ENCODE measurements at places on chromosomes 12 and 14.
A peak's percentile ranks its signal among the peaks of the same experiment; 100 is the strongest.

DNA sequence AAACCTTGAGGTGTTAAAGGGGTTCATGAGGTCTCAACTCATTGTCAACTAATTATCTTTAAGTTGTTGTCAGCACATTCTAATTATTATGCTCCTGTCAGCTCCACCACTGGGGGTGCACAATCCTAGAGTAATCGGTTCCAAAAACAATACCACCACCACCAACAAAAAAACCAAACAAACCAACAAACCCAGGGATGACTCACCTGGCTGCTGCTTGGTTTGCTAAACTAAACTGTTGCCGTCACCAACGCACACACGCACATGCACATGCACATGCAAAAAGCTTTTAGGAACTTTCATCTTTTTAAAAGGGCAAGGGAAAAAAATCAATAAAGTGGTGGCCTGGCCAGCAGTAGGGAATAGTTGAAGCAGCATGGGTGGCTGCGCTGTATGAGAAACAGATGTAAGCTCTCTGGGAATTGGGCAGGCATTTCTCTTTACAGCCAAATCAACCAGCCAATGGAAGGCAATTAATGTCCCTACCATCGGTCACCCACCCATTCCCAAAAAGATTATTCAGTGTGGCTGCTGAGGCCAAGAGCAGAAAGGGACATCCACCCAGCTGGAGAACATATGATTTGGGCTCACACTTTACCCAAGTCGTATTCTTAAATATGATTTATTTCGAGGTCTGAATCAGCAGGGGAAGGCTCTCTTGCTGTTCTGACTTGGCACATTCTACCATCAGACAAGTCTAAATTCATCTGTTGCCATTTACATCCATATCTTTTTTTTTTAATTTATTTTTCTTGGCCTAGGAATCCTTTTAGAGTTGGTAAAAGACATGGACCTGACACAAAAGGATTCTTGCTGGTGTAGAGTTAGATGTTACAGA lies 20.0 kb downstream of the TMEM30B start:
- DNase-seq, result no peak

GRCh38 chr14:30450631-30451545 lies 108.1 kb upstream of the G2E3 start:
- DNase-seq, result no peak

DNA sequence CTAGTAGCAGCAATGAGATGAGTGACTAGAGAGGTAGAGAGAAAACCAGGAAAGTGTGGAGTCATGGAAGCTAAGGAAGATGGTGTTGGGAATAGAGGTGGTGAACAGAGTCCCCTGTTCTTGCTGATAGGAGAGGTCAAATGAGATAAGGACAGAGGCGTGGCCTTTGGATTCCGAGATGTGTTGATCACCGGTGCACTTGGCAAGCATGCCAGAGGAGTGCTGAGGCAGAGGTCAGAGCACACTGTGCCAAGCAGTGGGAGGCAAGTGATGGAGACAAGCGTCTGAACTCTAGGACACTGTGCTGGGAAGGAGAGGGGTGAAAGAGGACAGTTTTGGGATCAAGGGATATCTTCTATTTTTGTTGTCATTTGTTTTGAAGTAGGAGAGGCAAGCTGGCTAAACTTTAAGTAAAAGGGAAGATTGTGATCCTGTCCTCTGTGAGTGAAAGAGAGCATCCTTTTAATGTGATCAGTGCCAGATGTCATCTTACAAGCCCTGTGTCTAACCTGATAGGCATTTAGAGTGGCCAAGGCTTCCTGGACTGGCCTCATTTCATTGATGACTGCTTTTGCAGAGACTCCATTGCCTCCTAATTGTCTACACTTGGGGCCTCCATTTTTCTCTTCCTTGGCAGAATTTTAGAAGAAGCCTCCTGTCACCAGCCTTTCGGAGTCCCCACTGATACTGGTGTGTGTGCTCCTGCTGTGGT lies 336.4 kb downstream of the CACNA1C start:
- DNase-seq, result no peak

DNA sequence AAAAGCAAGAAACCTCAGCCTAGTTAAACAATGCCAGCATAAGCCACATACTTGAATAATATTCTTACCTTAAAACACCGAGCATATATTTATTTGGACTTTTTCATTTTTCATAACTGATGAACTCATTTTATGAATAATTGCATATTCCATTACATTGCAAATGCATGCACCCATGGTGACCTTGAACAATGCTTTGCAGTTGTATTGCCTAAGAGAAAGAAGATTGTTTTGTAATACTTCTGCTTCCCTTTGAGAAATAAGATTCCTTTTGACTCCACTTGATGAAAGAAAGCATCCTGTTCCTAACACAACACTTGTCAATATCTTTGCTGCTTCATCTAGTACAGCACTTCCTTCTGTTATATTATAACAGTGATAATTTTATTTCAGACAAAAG lies 1182.2 kb downstream of the FLRT2 start:
- DNase-seq, result no peak

DNA sequence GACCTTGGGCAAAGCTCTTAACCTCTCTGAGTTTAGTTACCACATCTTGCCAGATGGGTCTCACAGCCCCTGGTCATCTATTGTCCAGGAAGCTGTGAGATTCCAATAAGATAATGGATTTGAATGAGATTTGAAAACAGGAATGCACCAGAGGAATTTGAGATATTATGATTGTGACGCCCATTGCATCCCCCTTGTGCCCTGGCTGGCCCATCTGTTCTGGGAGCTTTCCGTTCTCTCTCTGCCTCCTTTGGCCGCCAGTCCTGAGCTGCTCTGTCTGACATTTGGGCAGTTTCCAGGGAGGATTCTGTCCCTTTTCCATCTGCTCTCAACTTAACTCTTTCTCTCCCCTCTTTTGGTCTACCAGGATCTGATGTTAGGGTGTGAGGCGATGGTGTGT lies 24.6 kb downstream of the SRRM4 start:
- no peak for DNase-seq

DNA sequence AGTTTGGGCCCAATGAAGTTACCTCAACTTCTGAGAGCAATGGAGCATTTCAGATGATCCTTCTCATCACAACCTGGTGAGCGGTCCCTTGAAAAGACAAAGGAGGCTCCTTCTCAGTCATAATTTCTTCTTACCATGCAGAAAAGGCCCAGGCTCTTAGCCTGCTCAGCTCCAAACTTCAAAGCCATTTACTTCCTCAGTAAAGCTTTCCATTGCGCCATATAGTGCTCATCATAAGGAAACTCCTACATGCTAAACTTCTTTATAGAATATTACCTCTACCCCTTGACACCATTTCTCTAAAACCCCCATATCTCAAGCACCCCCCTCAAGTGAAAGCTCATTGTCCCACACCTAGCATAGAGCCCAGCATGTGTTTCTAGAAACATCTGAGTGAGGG lies 127.1 kb downstream of the GTF2A1 start:
- DNase-seq, result no peak

GRCh38 chr14:76955575-76956315 lies 72.8 kb downstream of the IRF2BPL start:
- no peak for DNase-seq

- no peak for DNase-seq
Measured at GRCh38 chr14:68234101-68234905, 414.7 kb downstream of the RAD51B start.

DNA sequence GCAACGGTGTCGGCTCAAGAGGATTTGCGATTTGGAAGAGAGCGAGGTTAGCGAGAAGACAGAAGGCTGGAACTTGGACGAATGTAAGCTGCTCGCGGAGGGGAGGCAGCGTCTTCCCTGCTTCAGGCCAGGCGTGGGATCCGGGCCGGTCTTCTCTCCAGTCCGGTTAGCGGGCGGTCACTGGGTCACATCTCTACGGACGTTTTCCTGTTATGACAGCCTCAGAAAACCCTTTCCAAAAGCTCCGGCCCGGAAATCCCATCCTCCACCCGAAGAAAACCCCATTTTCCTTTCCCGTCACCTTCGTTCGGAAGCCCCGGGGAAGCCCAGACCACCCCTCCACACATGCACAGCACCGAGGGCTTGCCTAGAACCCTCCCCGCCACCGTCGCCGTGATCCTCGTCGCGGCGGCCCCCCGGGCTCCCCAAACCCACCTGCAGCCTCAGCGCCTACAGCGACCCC lies 268 bp downstream of the NDUFB1 start:
- no peak for DNase-seq

DNA sequence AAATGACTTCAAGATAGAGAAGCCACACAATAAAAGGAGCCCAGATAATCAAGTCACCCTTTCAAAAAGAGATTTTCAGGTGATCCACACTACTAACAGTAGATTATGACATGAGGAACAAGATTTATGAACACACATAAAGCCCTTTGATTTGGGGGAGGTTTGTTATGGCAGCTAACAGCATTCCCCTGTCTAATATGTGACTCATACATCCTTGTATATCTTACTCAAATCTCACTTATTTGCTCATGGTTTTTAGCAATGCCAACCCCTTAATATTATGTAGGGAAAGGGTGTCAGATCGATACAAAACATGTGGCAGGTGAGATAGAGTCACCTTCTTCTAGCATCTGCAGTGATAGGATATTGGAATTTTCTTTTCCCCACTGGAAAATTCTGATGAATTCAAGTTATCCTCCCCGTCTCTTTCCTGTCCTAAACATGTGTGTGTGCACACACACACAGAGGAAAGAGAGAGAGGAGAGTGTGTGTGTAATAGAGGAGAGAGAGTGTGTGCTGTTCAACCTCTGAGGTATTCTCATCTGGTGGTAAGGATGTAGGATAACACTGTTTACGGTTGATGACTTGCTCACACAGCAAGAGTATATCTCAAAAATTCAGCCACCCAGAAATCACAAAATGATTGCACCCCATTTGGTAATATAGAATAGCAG lies 319.9 kb downstream of the KCNC2 start:
- DNase-seq, result no peak

DNA sequence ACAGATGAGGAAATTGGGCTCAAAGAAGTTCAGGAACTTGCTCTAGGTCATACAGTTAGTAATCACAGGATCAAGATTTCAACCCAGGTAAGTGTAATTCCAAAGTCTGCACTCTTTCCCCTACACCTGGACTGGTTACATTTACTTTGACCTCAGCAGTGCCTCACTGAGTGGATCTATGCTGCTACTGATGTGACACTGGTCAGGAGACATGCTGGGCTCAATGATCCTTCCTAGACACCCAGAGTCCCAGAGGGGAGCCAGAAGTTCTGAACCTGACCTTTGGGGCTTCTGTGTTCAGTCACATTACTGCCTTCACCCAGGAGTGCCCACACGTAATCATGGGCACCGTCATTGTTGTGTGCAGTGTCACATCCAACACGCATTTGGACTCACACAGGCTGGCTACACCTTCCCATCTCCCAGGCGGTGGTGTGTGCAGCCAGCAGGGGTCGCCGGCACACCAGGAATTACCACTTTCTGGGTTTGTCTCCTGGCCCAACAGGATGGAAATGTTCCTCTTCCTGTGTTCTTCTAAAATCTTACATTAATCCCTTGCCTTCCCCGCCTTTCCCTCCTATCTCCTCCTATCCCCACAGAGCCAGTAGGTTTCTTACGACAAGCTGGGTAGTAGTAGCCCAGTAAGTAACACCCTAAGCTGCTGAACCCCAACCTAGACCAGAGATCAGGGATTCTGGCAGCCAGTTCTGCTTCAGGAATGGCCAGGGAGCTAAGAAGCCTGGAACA lies 25.6 kb downstream of the CALCOCO1 start:
- peak; percentile 59 for DNase-seq

GRCh38 chr12:98332642-98333041 lies 182.7 kb upstream of the TMPO start:
- DNase-seq, result no peak

DNA sequence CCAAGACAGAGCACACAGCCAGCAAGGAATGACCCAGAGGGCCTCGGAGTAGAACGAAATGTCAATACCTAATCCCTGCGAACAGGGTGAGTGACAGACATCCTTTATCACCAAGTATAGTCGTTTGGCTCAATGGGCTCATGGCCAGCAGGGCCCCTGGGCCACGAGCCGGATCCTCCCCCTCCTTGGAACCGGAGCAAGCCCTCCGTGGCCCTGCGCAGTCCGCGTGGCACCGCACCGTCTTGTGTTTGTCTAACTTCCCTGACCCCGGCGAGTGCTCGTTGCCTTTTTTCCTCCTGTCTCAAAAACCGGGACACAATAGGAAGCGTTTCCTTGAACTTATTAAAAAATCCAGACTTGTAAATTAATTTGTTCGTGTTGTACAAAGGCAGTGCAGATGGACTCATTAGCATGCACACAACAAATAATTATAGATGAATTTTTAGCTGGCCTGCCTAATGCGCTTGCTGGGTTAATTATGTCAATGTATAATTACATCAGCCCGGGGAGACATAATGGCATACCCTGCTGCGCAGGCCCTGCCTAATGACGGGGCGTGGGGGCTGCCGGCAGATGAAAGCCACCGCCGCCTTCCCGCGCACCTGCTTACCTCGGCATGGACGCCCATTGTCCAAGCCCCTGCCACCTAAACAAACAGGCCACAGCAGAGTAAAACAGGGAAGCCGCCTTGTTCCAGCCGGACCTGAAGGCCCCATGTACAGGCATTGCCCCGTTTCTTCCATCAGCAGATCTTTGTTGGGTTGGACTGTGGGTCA lies 81.6 kb downstream of the PHETA1 start:
- no peak for DNase-seq

- DNase-seq, result no peak
Measured at GRCh38 chr12:262817-263216, at the start of gene SLC6A13. Gene SLC6A13 (minus strand): TSS chr12:262836. CDS start chr12:260052, 2,784 bp downstream.

GRCh38 chr12:54571193-54572188 lies 17.0 kb downstream of the PPP1R1A start:
- DNase-seq, result no peak

DNA sequence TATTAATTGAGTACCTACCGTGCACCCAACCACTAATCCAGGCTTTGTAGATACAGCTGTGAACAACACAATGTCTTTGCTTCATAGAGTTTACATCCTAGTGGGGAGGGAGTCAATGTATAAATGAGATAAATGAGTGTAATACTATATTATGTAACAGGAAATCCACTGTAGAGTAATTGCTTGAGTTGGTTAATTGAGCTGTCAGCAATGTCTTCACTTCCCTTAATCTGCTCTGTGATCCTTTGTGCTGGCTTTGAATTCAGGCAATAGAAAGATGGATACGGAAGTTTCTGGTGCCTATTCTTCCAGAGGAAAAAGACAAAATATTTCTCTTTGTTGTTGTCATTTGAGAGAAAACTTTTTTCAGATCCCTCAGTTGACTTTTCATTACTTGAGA lies 104.0 kb upstream of the SLC16A7 start:
- no peak for DNase-seq

Data from hematopoietic multipotent progenitor cell treated with erythropoietin and hydrocortisone succinate and interleukin-3 and kit ligand, for 15 days (in vitro differentiated cells).